ENCODE measurements at places on chromosomes 12 and 14.

DNA sequence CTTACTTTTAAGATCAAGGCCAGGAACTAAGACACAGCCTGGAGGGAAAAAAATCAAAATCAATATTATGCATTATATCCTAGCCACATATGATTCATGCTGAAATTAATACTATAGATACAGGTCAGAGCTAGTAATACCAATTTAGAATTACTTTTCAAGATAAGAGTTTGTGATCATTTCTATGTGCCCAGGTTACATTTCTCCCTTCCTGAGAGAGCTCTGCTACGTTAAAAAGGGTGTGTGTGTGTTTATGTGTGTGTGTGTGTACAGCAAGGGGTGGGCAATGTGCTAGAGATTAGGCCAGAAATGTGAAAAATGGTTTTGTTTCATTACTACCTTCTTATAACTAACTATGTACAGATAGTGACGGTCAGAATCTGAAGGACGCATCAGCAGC is 223.9 kb upstream of the FLRT2 start:
- H3K4me1 ChIP-seq: no peaks in the 10 kb centered on the region
- H3K4me3 ChIP-seq: no peak overlapping the region
- no peaks in the 10 kb centered on the region for H3K36me3 ChIP-seq

- no peak overlapping the region for H3K4me3 ChIP-seq
- H3K27ac ChIP-seq: no peak overlapping the region
- H3K4me1 ChIP-seq: no peaks in the 10 kb centered on the region
- no peaks in the 10 kb centered on the region for H3K27me3 ChIP-seq
Measured at GRCh38 chr14:77914073-77914721, 114.3 kb downstream of the ADCK1 start.

GRCh38 chr12:96578526-96579125 is 89.2 kb downstream of the CFAP54 start:
- H3K27me3 ChIP-seq: no peaks in the 10 kb centered on the region
- H3K4me3 ChIP-seq: no peak overlapping the region
- no peaks in the 10 kb centered on the region for H3K36me3 ChIP-seq
- H3K27ac ChIP-seq: no peak overlapping the region

DNA sequence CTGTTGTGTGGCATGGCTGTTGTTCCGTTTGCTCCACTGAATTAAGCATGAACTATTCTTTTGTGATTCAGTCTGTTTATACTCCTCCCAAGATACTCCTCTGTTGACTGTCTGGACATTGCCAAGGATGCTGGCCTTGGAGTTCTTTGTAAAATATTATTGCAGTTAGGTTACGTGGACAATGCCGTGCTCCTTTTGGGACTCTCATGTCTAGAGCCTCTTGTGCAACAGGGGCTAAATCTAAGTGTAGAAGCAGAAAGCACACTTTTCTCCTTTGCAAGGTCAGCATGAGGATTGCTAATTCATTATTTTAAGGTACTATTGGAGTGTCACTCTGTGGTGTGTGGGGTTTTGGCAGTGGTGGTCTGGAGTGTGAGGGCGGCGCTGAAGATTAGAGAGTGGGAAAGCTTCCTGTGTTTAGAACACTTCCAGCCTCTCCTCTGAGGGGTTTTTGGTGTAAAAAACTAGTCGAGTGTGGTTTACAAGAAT is 125.4 kb downstream of the SAMD4A start:
- DNase-seq: no peak
- H3K27me3 ChIP-seq: no peaks in the 10 kb centered on the region
- H3K4me1 ChIP-seq: no peaks in the 10 kb centered on the region
- no peak overlapping the region for H3K27ac ChIP-seq
- H3K4me3 ChIP-seq: no peak overlapping the region

GRCh38 chr12:118269806-118270205 is 102.9 kb downstream of the TAOK3 start:
- no peak for DNase-seq
- no peak overlapping the region for H3K4me3 ChIP-seq
- H3K36me3 ChIP-seq: no peaks in the 10 kb centered on the region
- no peaks in the 10 kb centered on the region for H3K27me3 ChIP-seq
- no peaks in the 10 kb centered on the region for H3K4me1 ChIP-seq
- no peak overlapping the region for H3K27ac ChIP-seq

DNA sequence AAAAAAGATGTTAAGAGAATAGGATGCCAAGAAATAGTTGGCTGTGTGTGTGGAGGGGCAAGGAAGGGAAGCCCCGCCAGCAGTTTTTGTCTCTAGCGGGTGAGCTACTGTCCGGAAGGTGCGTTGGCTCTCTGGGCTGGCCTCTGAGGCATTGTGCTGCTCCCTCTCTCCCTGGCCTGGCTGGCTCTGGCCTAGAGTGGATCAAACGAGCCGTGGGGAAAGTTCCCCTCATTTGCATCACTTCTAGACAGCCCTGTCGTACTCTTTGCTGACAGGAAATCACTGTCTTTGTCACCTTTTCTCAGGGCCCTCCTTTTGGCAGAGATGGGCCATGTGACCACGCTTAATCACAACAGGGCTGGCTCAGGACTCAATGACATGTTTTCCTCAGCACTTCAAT is 236.1 kb upstream of the NPAS3 start:
- no peak overlapping the region for H3K4me3 ChIP-seq
- H3K27me3 ChIP-seq: no peaks in the 10 kb centered on the region
- no peaks in the 10 kb centered on the region for H3K36me3 ChIP-seq
- DNase-seq: no peak

DNA sequence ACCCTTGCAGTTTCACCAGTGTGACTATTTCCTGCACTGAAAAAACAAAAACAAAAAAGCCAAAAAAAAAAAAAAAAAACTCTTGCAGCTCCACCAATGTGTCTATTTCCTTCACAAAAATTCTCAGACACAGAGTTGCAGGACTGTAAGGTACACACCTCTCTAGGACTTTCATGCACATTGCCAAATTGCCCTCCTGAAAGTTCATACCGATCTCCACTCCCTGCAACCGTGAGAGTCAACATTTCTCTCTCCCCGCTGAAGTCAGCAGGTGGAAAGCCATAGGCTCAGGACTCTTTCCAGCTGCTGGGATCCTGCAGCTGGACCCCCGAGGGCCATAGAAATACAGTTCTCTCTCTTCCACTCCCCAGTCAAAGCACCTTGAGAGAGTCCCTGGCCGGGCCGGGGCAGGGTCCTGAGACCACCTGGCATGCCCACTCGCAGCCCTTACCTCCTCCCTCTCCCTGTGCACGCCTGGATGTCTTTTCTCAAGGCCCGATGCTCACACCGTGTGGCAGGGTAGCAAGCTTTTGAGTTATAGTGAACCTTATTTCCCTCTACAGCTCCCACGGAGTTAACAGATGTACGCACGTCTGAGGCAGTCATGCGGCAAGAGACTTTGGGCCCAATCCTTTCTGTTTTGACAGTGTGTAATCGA is 23.6 kb downstream of the MMAB start:
- H3K27ac ChIP-seq: no peak overlapping the region
- no peaks in the 10 kb centered on the region for H3K4me1 ChIP-seq
- DNase-seq: no peak

GRCh38 chr14:20996521-20996920 is 2.6 kb upstream of the SLC39A2 start:
- no peak for DNase-seq
- no peak overlapping the region for H3K27ac ChIP-seq
- H3K27me3 ChIP-seq: no peaks in the 10 kb centered on the region
- no peaks in the 10 kb centered on the region for H3K4me1 ChIP-seq

Measured in GM12878 (cell line).